Left renal cortex interstitium (tissue), 4 donors: ENCODE measurements at places on chromosomes 1 and 21.

- no peak for DNase-seq
Measured at GRCh38 chr1:171801487-171801891, 20.0 kb downstream of the METTL13 start.

DNA sequence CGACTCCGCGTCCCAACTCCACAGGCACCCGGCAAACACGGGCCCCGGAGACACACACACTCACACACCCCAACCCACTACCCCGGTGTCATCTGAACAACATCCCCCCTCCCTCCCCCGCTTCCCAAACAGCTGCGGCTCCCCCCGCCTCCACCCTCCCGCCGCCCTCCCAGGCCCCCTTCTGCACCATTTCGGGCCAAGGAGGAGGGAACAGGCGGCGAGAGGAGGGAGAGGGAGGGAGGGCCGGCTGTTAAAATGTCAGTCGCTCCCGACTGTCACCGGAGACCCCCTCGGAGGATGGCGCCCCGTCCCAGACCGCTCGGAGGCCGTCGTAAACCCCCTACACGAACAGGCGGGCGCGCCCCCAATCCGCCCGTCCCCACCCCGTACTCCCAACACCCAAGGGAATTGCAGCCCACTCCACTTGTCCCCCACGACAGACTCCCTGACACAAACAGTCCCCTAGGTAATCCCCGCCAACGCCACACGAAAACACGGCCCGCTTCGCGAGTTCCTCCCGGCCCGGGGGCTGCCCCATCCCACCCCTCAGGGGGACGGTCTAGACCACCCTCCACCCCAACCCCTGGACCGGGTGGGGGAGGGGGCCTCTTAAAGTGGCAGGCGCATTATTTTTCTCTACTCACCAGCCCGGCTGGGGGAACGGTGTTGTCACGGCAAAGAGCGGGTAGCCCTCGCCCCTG lies 583 bp downstream of the MEF2D start:
- DNase-seq, result no peak

- no peak for DNase-seq
Measured at GRCh38 chr21:16407403-16408240, 677.8 kb downstream of the USP25 start.

DNA sequence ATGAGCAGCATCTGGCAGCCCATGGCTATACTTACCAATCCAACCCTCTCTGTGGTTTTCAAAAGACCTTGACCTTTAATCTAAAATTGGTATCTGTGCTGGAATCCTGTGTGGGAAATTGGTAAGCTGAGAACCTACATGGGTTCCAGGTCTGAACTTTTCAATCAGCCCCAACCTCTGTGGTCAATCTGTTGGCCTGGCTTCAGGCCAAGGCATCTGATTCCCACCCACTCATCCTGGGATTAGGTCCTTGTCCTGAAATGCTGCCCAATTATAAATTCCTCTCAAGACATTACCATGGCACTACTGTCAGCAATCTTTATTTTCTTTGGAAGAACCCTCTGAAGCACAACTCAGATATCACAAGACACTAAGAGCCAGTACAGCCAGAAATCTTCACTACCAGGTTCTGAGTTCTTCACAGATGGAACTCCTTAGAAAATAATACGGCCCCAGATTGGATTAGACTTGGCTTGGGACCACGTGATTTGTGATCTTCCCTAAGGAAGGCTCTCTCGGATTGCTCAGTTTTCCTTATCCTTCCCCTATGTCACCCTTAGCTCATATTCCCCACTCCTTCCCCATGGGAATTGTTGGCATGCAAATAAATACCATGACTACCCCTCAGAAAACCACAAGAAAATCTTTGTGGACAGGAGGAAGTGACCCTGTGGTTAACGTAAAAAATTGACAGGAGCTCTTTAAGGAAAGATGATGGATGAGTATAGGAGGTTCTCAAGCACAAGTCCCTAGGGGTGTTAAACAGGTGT lies 207.9 kb upstream of the ST6GALNAC5 start:
- no peak for DNase-seq

DNA sequence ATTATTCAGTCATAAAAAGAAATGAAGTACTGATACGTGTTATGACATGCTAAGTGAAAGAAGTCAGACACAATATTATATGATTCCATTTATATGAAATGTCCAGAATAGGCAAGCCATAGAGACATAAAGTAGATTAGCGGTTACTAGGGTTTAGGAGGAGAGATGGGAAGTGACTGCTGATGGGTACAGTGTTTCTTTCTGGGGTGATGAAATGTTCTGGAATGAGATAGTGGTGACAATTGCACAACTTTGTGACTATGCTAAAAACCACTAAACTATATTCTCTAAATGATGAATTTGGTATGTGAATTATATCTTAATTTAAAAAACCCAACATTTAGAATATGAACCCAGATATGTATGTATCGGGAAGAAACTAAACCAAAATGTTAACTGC lies 27.6 kb downstream of the IPP start:
- DNase-seq, result no peak

DNA sequence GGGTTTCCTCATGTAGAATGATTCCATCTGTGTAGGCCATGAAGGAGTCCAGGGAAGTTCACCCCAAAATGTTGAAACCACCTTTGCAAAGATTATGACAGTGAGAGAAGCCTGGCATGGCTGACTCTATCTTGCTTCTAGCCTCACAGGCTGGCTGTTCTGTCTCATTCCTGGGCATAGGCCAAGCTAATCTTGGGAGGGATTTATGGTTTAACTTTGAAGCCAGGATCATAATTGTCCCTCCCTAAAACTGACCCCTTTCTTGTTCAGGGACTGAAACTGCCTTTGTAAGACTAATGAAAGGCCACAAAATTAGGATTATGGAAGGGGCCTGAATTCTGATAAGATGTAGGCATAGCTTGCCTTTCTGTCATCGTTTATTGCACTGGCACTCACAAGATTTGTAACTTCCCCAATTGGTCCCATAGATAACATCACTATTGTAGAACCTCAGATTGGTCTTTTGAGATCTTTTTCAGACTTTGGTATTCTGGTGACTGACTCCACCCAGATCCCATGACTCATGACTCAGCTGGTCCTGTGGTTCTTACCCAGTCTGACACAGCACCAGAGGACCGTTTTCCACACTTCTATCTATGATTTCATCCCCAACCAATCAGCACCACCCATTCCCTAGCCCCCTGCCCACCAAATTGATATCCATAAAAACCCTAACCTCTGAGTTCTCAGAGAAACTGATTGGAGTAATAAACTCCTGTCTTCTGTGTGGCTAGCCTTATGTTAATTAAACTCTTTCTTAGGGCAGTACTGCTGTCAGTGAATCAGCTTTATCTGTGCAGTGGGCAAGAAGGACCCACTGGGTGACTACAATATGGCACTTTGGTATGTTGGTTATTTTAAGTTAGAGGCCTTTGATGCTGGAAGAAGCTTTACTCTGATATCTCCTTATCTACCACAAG lies 13.6 kb upstream of the LAMTOR5 start:
- no peak for DNase-seq

DNA sequence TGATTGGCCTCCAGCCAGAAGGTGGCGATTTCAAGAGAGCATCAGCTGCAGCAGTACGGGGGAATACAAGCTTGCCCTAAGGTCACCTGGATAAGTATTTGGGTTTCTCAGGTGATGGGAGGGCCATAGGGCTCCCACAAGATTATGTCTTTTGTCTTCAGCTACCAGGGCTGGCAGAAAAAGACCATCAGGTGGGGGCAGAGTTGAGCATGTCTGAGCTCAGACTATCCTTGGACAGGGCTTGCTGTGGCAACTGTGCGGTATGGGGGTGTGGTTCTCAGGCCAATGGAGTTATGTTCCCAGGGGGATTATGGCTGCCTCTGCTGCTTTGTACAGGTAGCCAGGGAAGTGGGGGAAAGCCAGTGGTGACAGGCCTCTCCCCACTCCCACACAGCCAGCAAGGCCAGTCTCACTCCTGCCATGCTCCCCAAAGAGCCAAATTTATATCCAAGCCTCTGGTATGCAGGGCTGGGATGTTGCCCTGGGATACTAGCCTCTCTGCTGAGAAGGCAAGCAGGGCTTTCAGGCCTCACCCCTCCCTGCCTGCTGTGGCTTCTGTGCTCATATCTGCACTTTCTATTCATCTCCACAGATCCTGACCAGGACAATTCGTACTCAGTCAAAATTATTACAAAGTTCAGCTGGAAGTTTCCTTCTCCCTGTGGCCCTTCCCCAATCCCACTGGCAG lies 26.6 kb upstream of the CD84 start:
- no peak for DNase-seq

DNA sequence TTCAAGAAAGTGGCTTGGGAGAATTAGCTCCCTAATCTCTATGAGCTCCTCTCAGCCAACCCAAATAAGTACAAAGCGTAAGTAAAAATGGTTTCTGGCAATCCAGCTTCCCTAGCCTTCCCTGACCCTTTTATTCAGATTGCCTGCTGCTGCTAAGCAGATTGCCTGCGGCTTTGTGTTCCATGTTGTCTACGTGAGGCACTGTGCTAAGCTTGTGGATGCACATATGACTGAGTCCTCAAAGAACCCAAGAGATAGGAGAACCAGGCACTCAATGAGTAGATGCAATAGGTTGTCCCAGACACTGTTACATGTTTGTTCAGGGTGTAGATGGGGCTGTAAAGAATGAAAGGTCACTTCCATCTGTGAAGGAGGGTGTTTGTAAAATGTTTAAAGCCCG lies 6.3 kb upstream of the OSBPL9 start:
- no peak for DNase-seq

DNA sequence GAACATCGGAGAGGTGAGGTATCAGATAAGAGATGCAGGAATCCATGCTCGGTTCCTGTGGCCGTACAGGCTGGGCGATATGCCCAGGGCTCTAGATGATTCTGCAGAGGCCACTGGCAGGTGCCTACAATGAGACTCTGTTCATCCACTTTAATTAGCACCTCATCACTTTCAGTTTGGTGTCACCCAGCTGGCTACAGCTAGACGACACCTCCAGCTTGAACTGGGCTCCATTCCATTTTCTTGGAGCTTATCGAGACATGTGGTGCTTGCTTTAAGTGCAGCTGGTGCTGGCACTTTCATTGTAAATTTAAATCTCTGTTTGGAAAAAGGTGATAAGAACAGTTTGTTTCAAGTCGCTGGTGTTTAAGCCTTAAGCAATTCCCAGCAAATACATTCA lies 322.5 kb upstream of the ADGRL2 start:
- no peak for DNase-seq

DNA sequence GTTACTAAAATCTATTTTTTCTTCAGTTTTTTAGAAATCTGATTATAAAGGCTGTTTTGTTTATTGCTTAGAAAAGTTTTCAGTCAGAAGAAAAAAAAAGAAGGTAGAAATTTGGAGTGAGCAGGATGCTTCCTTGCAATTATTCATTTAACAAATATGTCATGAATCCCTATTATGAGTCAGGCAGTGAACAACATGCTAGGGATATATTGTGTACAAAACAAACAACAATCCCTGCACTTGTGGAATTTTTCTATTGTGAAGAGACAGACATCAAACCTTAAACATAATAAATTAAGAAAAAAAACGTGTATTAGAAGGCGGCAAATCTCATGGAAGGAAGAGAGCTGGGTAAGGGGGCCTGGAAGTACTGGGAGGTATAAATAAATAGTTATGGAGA lies 664.1 kb upstream of the CAMK1G start:
- DNase-seq, result no peak

GRCh38 chr1:239426821-239427475 lies 40.6 kb downstream of the CHRM3 start:
- DNase-seq, result no peak

DNA sequence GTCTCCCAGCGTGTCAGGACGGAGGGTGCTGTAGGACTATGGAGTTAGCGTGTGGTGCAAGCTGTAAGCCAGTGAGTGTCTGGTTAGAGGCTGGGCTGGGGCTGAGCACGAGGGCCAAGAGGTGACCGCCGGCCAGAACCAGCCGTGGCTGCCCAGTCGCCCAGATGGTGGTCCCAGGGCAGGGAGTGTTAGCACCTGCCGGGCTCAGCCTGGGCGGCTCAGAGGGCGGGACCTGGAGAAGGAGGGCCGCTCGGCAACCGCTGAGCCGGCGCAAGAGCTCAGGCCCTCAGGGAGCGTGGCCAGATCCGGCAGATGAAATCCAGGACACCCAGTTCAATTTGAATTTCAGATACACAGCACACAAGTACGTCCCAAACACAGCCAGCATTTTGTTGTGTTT lies 87.9 kb downstream of the PRDM16 start:
- no peak for DNase-seq

GRCh38 chr1:168190403-168190802 lies 11.6 kb downstream of the TIPRL start:
- no peak for DNase-seq

- DNase-seq, result no peak
Measured at GRCh38 chr1:7247158-7247557, 461.9 kb downstream of the CAMTA1 start.

DNA sequence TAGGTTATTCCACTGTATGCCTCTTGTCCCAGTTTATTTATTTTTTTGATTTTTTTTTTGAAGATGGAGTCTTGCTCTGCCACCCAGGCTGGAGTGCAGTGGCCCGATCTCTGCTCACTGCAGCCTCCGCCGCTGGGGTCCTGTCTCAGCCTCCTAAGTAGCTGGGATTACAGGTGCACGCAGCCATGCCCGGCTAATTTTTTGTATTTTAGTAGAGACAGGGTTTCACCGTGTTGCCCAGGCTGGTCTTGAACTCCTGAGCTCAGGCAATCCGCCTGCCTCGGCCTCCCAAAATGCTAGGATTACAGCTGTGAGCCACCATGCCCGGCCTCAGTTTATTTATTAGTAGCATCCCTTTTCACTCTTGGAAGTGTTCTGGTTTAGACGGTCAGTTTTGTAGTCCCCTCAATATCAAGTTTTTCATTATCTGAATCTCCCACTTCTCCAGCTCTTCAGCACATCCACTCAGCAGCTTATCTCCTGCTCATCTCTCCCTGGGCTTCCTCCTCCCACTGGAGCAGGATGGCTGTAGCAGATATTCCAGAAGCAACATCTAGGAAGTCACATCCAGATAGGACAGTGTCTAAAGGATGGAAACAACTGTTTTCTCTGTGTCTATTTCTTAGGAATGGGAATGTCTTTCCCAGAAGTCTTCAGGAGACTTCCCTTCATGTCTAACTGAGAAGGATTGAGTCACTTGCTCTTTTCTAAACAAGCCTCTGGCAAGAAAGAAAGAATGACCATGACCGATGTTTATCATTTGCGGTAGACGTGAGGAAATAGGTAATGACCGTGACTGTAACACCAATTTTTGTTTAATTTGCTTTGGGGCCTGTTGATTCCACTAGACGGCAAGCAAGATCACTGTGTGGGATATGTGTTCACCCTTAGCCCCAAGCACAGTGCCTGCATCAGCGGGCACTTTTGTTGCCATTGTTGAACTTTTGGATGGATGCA lies 14.4 kb downstream of the CCDC190 start:
- no peak for DNase-seq
